ENCODE measurements at places on chromosomes 12 and 14. TPM values are rescaled to one million over a fixed set of nuclear protein-coding genes. Genes with fewer than 3 reads are reported as not detected.
A peak's percentile ranks its signal among the peaks of the same experiment; 100 is the strongest.

The FUT8 gene
- 30.0 TPM for total RNA-seq

The DEPDC4 gene
- total RNA-seq, result 2.5 TPM

The HCAR2 gene
- total RNA-seq, result not detected

The DNAI7 gene
- 0.60 TPM for total RNA-seq

The KRT3 gene
- 0.66 TPM for total RNA-seq

The ARMH4 gene
- 29.8 TPM for total RNA-seq

DNA sequence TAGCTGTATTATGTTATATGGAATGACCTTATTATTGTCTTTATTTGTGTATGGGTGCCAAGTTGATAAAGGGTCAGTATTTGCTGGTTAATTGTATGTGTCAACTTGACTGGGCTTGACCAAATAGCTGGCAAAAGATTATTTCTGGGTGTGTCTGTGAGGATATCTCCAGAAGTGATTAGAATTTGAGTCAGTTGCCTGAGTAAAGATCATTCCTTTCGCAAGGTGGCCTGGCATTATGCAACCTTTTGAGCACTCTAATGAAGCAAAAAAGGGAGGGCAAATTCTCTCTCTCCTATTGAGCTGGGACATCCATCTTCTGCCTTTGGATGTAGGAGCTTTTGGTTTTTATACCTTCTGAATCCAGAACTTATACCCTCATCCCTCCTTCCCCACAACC is 82.2 kb downstream of the ATXN7L3B start:
- ATAC-seq, result no peak

GRCh38 chr12:12636641-12637040 is 25.0 kb downstream of the CREBL2 start:
- no peak for ATAC-seq

GRCh38 chr12:991350-992333 is 619 bp downstream of the ERC1 start:
- peak; percentile 27 for ATAC-seq

DNA sequence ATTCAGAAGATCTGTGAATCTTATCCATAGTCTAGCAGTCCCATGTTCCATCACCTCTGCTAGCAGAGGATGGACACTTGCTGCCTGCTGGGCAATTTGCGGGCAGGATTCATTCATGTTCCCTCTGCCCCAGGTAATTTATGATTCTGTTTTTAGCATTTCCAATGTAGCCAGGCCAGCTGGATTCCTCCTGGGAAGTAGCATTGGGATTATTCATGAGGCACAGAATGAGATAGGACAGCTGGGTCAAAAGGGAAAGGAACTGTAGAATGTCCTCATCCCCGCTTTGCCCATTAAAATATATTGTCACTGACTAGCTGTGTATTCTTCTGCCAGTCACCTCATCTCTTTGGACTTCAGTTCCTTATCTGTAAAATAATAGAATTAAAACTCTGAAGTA is 68.7 kb downstream of the SLC35F4 start:
- ATAC-seq, result no peak

DNA sequence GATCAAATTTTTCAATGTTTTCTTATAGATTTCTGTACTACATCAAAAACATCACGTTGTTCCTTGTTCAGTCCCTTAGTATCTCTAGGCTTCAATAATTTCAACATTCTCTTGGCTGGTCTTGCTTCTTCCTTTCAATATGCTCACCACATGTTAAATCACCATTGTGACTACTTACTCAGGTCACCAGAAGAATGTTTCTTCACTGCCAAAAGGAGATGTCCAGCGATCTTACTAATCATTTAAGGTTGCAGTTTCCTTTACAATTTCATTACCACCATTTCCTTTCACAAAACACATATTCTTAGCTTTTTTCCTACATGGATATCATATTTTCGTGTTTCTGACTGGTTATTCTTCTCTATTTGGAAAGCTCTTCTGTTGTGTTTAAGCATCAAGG is 363.8 kb downstream of the NAV3 start:
- ATAC-seq, result no peak

DNA sequence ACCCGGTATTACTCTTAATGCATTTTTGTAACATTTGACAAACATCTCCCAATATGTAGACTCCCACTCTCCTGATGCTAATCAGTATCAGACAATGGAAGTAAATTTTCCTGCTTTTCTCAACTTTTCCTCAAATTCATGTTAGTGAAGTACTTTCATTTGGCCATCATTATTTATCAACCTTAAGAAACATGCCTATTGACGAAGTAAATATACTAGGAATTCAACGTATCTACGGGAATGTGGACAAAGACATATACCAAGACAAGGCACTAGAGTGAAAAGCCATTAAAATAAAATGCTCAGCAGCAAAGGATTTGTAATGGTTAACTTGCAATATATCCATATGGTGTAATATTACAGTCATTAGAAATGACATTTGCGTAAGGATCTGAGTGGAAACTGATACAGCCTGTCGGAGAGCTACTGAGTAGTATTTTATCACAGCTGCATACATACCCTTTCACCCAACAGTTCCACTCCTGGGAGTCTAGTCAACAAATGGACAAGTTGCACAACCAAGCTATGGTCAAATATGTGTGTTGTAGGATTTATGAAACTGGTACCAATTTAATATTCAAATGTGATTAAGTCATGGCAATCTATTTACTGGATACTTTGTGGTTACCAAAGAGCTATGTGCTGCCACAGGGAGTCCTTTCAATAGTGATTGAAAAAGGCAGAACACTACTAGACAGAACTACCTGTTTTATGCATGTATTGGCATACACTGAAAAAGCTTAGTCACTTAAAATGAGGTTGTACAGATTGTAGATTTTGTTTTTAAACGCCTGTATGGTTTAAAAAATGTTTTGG is 26.5 kb downstream of the NUDT4 start:
- peak; percentile 18 for ATAC-seq

GRCh38 chr12:3726456-3726855 is 26.5 kb downstream of the CRACR2A start:
- ATAC-seq, result no peak

GRCh38 chr14:74478996-74479635 is 14.0 kb downstream of the NPC2 start:
- peak; percentile 28 for ATAC-seq

DNA sequence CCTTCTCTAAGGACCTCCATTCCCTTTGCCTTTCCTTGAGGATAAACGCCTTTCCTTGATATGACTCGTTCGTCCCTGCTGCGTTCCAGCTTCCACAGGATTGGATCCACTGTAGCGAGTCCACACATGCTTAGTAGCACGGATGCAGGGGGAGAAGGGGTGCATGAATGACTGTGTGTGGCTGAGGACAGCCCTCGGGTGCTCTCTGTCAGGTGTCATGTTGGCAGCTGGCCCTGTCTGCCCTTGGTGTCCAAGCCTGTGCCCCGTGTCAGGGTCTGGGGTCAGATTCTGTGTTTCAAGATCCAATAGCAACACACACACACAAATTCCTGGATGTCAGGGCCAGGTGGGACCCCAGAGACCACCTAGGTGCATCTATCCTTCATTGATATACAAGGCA is 17.5 kb upstream of the KRT80 start:
- no peak for ATAC-seq

DNA sequence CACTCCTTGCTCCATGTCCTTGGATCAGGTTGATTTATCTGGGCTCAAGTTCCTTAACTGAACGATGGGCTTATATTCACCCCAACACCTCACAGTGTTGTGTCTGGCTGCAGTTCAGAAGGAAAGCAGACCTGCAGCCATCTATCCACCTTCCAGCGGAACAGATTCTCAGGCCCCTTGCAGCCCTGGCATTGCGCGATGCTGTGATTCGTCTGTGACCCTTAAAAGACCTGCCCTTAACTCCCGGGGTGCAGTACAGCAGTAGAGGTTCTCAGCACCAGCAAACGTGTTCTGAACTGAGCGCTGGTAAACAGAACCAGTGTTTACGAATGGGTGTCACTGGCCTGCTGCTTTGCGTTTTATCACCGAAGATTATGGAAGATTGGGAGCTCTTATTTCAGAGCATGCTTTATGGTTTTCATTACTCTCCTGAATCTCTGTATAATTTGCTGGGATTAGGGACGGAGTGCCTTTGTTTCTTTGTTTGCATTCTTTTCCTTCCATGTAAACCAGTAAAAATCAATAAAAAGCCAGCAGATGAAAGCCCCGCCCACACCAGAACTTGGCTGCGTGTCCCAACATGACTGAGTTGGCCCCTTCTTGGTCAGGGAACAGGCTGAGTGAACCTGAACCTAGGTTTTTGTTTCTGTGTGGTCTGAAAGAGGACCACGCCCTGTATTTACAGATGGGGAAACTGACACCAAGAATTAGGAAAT is 286.7 kb upstream of the CRY1 start:
- ATAC-seq, result no peak

DNA sequence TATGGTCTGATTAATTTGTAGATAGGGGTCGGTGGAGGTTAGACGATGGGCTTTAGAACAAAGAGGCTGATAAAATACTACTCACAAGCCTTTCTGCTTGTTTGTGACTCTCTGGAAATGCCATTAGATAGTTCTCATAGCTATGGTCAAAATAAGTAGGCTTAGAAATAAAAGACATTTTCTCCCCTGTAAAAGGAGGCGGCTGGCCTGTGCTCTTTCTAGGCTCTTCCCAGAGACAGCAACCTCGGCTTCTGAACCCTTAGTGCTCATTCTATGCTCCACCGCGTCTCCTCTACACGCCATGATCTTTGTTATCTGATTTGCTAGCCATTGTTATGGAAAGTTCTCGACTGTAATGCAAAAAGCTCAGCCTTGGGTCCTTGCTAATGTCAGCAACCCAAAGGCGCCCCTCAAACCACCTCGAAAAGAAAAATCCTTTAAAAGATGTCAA is 64.5 kb downstream of the CRADD start:
- ATAC-seq, result peak; percentile 17

GRCh38 chr12:132286912-132287311 is 42.5 kb downstream of the GALNT9 start:
- ATAC-seq, result no peak

DNA sequence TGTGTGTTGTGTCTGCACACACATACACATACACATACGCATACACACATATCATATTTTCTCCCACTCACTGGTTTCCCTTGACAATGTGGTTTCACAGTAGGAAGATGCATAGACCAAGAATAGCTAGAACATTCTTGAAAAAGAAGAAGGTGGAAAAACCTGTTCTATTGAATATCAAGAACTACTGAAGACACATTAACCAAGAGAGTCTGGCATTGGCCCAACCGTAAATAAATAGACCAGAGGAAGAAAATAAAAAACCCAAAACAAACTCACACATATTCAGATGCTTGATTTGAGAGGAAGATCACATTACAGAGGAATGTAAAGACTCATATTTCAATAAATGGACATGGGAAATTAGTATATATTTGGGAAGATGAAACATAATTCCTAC is 311.3 kb downstream of the FOXG1 start:
- ATAC-seq, result no peak

DNA sequence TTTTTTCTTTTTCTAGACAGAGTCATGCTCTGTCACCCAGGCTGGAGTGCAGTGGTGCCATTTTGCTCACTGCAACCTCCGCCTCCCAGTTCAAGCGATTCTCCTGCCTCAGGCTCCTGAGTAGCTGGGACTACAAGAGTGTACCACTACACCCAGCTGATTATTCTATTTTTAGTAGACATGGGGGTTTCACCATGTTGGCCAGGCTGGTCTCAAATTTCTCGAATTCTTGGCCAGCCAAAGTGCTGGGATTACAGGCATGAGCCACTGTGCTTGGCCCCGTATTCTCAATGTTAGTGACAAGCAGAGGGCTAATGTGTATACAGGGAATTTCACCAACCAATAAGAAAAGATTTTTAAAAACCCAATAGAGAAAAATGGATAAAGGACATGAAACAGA is 8.4 kb downstream of the PLBD2 start:
- no peak for ATAC-seq

DNA sequence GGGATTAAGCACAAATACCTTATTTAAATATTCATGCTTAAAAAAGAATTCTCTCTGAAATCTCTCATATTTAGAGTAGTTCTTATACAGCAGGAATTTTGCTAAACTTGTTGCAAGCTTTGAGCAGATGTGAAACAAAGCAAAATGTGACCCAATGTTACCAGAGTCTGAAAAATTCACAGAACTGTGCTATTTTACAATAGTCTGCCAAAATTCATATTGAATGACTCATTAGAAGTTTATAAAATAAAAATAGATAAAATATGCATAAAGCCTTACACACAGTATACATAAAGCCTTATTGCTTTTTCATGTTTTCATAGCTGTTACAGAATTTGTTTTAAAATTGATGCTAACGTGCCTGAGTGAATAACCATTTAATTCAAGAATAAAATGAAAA is 17.8 kb upstream of the RHOJ start:
- no peak for ATAC-seq

DNA sequence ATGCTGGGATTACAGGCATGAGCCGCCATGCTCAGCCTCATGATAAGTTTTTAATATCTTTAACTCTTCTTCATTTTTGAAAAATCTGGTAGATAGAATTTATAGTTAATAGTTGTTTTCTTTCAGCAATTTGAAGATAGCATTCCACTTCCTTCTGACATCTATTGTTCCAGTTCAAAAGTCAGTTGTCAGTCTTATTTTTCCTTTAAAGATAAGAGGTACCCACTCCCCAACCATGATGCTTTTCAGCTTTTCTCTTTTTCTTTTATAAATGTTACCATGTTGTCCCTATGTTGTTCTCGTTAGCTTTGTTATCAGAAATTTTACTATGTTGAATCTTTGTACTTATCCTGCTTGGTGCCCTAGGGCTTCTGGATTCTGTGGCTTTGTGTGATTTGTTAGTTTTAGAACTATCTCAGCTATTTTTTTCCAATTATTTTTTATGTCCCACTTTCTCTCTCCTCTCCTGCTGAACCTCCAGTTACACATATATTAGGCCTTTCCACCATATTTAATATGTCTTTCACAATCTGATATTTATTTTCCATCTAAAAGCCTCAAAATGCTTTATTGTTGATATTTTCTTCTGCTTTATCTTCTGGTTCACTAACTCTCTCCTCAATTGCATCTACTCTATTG is 181.6 kb upstream of the FOXN3 start:
- ATAC-seq, result no peak

GRCh38 chr12:109255377-109255776 is 53.7 kb downstream of the FOXN4 start:
- ATAC-seq, result peak; percentile 55

- peak; percentile 46 for ATAC-seq
These were observed 25.5 kb downstream of the SLC17A8 start for GRCh38 chr12:100382338-100382737.

GRCh38 chr12:105477873-105478272 is 147.4 kb downstream of the C12orf75 start:
- ATAC-seq, result peak; percentile 93

DNA sequence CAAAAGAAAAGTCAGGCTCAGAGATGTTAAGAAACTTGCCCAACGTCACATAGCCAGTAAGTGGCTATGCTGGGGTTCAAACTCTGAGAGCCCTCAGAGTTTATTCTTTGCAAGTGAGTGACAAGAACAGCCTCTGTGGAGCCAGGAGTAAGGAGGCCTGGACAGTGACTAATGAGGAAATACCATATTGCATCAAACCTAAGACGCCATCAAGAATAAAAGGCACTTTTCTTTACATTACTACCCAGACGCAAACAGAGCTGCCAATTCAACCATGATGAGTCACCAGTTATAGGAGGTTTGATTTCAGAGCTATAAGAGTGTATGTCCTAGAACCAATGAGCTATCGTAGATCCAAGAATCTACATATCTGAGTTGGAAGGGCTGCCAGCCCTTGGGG is 9.4 kb downstream of the TNFRSF1A start:
- no peak for ATAC-seq

All from motor neuron (in vitro differentiated cells).